ENCODE measurements at places on chromosomes 1 and 21. TPM values are rescaled to one million over a fixed set of nuclear protein-coding genes. Genes with fewer than 3 reads are reported as not detected.

GRCh38 chr1:31289021-31289420 lies 7.6 kb downstream of the SNRNP40 start:
- H3K4me3 ChIP-seq, result no peak overlapping the region
- H3K4me1 ChIP-seq, result no peaks in the 10 kb centered on the region
- no peaks in the 10 kb centered on the region for H3K27me3 ChIP-seq
- H3K27ac ChIP-seq, result no peak overlapping the region
- peaks cover 92% of the 10 kb centered on the region for H3K36me3 ChIP-seq

DNA sequence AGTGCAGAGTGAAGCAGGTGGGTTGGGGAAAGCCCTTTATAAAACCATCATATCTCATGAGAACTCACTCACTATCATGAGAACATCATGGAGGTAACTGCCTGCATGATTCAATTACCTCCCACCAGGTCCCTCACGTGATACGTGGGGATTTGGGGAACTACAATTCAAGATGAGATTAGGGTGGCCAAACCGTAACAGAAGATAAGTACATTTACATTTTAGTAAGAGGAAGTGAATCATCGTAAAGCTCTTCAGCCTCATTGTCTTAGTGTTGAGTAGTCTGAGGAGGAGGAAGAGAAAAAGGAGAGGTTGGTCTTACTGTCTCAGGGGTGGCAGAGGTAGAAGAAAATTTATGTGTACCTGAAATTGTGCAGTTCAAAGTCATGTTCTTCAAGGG lies 1053.4 kb upstream of the ADGRL4 start:
- H3K36me3 ChIP-seq, result no peaks in the 10 kb centered on the region
- DNase-seq, result no peak
- no peaks in the 10 kb centered on the region for H3K27me3 ChIP-seq
- no peaks in the 10 kb centered on the region for H3K4me1 ChIP-seq

DNA sequence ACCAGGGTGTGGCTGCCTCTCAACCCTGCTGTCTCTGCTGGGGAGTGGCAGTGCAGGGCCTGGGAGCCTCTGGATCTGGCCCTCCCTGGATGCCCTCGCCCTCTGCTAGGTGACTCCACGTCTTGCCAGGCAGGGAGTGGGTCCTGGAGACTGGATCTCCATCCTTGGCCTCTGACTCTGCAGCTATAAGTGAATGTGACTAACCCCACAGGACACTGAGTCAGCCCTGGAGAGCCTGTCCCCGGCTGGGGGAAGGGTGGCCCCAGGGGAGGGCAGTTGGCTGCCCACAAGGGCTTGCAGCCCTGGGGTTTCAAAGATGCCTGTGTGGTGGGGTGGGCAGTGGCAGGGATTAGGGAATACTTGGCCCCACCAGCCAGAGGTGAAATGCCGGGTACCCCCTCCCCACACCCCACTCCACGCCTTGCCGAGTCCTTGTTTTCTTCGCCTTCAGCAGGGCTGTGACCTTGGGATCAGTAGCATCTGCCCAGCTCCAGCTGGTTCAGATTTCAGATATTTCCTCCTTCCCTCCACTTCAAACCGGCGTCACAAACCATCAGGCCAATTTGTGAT lies 1.9 kb upstream of the MYBPH start:
- H3K27ac ChIP-seq, result no peak overlapping the region
- DNase-seq, result no peak
- H3K27me3 ChIP-seq, result peaks cover 18% of the 10 kb centered on the region
- H3K4me1 ChIP-seq, result no peaks in the 10 kb centered on the region
- H3K36me3 ChIP-seq, result no peaks in the 10 kb centered on the region

DNA sequence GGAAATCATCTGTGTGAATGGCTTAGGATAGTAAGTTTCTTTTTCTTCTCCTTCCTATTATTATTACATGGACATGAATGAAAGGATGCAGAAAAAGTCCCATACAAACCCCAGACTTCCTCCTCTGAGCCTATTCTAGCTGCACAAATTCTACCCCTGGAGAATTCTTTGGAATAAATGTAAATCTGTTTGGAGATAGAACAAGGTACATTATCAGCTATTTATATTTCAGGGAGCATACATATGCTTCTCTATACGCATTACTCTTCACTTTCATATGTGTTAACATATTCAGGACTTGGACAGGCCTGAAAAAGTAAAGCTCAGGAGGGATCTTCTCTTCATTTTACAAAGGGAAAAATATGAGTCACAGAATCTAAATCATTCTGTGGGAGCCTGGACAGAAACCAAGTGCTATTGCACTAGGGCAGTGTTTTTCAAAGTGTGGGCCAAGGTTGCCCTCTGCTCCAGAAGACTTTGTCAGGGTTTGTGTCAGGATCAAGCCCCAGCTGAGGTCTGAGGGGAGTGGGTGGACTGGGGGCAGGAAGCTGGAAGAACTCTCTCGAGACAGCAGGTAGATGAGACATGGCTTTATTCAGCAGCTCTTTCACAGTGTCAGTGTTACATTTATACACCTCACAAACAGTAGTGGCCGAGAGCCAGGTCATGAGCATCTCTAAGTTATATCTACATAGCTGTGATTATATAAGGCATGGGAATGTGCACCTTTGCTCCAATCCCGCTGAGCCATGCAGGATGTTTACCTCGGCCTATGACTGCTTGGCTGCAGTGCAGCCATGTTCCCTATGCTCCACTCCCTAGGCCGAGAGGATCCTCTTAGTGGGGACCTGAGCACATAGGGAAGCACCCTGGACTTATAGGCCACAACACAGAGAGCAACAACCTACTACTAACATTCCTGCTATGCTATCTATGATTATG lies 114.3 kb downstream of the GDAP2 start:
- H3K27me3 ChIP-seq, result no peaks in the 10 kb centered on the region
- peak overlapping the region; percentile 25 for H3K27ac ChIP-seq
- H3K4me3 ChIP-seq, result no peak overlapping the region
- no peak for DNase-seq

GRCh38 chr1:156113282-156113950 lies 1.1 kb upstream of the LMNA start:
- H3K27ac ChIP-seq, result peak overlapping the region; percentile 97
- no peak for DNase-seq
- H3K36me3 ChIP-seq, result no peaks in the 10 kb centered on the region
- H3K4me3 ChIP-seq, result no peak overlapping the region
- no peaks in the 10 kb centered on the region for H3K27me3 ChIP-seq

GRCh38 chr1:25703671-25704266 lies 87.2 kb downstream of the MAN1C1 start:
- H3K4me3 ChIP-seq, result no peak overlapping the region
- no peaks in the 10 kb centered on the region for H3K36me3 ChIP-seq
- no peak for DNase-seq
- peaks cover 98% of the 10 kb centered on the region for H3K4me1 ChIP-seq

Gene PTGFR
- 0.44 TPM for total RNA-seq

Data from left ventricle myocardium inferior (tissue), 1 donor.